ENCODE measurements at places on chromosomes 6 and 20. TPM values are rescaled to one million over a fixed set of nuclear protein-coding genes. Genes with fewer than 3 reads are reported as not detected.

SMLR1 gene
- total RNA-seq, result not detected

ZNF322 gene
- total RNA-seq, result 11.5 TPM

DNA sequence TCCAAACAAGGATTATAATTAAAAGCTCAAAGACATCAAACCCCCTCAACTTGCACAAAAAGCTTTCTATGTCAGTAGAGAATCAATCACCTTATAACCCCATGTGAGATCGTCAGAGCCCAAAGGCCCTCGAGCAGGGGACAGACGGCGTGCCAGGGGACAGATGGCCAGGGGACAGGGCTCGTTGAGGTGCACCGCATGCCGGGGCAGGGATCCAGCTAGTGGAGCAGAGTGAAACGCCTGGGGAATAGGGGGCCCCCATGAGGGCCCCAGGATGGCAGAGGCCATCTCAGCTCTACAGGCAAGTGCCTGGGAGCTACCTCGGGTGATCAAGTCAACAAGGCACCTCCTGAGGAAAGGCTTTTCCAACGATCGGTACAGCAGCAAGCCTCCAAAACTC is 28.6 kb downstream of the DIDO1 start:
- DNase-seq, result no peak

DNA sequence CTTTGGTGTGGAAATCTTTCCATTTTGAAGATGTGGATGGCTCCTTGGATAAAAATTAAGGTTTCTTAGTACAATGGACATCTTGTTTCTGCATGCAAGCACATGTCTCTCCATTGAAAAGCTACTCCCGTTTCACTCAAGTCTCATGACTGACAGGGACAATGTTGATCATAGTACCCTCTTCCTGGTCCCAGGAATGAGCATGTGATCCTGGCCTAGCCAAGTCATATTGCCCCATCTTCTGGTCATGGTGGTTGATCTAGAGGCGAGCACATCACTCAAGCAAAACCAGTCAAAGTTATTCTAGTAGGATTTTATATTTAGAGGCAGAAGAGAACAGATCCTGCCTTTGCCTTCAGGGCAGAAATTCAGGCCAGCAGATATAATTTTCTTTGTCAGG is 12.2 kb upstream of the CBLN4 start:
- no peak for DNase-seq

DNA sequence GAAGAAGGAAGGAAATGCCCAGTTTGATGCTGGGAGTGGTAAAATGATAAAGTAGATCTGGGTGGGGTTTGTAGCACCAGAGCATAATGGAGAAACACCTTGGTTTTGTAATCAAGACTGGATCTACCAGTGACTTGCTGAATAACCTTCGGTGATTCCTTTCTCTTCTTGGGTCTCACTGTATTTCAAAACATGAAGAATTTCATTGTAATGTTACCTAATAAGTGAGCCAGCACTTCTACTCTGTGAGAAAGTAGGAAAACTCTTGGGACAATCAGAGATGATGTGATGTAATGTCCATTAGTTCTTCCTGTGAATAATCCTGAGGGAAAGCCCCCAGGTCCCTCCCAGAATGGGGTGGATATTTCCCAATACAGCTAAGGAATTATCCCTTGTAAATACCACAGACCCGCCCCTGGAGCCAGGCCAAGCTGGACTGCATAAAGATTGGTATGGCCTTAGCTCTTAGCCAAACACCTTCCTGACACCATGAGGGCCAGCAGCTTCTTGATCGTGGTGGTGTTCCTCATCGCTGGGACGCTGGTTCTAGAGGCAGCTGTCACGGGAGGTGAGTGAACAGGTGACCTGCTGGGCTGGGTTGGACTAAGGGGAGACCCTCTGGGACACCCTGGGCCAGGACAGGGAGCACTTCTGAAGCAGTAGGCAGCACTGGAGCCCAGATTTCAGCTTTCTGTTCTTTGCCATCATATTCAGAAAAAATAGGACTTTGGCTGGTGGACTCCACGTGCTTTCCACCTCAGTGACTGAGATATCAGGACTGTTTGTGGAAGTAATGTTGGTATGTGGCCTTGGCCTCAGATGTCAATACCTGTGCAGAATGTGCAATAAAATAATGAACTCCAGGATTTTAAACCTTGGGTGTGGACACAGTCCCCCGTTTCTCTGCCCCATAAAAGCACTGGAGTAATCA is at the start of gene PI3:
PI3 (plus strand) TSS at position 469 of the 931 bp plus-strand sequence; CDS start at position 490, 21 bp downstream.
- DNase-seq, result no peak

Measured in activated T-cell treated with anti-CD3 and anti-CD28 coated beads, Interleukin-2, amount 50 U/mL, for 72 hours (primary cell).